ENCODE measurements at places on chromosomes 16 and 17.

DNA sequence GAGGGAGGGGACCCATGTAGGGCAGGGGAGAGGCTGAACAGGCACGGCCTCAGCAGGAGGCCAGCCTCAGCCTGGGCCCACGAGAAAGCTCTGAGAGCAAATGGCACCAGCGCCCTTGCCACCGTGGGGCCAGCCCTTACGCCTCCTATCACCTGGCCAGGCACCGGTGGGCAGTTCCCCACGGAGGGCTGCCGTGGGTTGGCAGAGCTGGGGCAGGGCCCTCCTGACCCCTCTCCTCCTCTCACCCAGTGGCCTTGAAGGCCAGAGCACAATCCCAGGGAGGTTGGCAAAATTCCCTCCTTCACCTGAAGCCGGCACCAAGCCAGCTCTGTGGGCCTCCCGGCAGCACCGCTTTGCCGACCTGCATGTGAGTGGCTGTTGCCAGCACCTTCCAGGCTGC is 53.1 kb upstream of the ENPP7 start:
- no peak for DNase-seq

DNA sequence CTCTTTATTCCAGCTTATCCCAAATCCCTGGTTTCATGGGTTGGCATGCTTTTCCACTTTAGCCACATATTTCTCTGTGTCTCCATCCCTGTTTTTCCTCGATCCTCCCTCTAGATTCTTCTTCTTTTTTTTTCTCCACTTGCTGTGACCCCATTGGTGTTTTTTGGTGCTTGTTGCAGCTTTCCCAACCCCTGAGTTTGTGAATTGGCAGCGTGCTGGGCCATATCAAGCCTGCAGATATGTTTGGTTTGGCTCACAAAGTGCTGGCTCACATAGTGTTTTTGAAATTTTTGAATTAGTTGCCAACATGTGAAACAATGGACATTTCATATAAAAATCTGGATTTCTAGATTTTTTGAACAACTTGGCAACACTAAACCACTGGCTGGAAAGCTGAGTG is 8.8 kb downstream of the GPR139 start:
- no peak for DNase-seq

DNA sequence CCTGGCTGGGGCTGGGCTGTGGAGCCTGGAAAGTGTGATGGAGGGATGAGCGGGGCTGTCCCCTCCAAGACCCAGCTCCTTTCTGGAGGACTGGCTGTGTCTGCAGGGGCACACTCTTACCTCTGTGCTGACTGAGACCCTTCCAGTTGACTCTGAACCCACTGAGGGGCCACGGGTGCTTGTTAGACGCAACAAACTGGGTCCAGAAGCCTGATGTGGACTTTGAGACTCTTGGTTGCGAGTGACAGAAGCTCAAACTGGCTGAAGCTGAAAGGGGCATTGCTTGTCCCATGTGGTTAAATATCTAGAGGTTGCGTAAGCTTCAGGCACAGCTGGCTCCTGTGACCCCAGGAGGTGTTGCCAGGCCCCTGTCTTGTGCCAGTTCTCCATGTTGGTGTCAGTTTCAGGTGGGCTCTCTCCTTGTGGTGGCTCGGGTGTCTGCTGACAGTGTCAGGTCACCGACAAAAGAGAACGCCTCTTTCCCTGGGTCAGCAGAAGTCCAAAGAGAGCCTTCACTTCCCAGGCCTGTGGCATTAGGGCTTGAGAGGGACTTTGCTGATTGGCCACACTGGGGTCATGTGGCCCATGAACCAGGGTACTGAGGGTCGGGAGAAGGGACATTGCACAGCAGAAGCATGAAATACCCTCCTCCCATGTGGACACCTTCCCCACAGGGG is 16.7 kb downstream of the ADCY7 start:
- DNase-seq: no peak

DNA sequence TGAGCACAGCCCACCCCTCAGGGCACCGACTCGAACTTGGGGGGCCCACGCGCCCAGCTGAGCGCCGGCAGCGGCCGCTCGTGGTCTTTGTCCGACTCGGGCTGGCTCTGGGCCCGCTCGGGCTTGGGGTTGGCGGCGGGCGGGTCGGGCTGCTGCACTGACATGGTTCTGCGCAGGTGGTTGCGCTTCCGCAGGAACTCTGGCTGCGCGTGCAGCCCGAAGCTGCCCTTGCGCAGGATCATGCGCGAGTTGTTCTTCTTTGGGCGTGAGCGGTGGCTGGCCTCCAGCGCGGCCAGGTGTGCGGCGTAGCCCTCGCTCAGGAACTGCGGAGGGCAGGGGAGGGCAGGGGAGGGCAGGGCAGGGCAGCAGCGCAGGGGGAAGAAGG is 11.1 kb downstream of the PIMREG start:
- DNase-seq: no peak

GRCh38 chr16:53528797-53529196 is 25.8 kb upstream of the AKTIP start:
- DNase-seq: no peak

- DNase-seq: no peak
These were observed 30.2 kb upstream of the GUCY2D start for GRCh38 chr17:7972131-7972785.

GRCh38 chr17:40702271-40702670 is 1.3 kb downstream of the KRT24 start:
- no peak for DNase-seq

- no peak for DNase-seq
These were observed 68.8 kb downstream of the CEP112 start for GRCh38 chr17:66123163-66123562.

GRCh38 chr16:82776470-82777146 is 149.8 kb downstream of the CDH13 start:
- no peak for DNase-seq

DNA sequence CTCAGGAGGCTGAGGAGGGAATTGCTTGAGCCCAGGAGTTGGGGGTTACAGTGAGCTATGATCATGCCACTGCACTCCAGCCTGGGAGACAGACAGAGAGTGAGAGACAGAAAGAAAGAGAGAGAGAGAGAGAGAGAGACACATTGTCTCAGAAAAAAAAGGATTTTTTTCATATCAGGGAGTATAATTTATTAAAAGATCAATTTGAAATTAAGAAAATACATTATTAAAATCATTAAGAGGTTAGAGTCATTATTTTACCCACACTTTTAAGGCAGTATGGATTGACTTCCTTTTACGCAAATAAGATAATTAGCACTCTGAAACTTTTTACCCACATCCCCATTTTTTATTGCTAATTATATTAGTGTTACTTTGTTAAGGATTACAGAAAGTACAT is 804.3 kb downstream of the CDH11 start:
- DNase-seq: no peak

DNA sequence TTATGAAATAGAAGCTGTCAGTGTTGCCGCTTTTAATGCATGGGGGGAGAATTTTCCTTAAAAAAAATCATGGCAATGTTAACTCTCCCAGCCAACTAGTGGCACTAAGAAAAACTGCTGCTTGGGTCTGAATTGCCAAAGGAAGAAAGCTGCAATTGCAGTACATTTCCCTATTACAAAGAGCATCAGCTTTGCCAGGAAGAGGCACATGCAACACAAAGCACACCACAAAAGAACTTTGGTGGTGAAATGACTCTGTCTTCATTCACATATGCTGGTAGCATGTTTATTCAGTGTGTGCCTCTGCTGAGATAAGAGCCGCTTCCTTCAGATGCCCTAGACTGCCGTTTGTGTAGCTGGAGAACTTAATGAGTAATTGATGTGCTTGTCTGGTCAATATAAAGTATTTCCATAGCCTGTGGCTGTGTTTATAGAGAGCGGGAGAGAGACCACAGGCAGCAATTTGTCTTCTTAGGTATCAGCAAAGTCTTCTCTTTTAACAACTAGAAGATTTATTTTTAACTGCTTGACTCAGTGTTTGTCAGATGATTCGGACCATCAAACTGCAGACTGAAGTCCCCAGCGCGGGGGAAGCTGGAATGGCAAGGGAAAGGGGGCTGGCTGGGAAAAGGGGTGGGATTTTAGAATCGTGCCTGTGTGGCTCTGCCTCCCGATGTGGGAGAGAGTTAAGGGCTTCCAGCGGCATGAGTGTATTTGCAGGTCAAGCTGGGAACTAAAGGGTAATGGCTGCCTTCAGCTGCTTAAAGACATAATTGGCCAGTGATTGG is 115.1 kb downstream of the MRTFB start:
- DNase-seq: peak; percentile 38

GRCh38 chr17:51085150-51085805 is 35.4 kb downstream of the SPAG9 start:
- no peak for DNase-seq

DNA sequence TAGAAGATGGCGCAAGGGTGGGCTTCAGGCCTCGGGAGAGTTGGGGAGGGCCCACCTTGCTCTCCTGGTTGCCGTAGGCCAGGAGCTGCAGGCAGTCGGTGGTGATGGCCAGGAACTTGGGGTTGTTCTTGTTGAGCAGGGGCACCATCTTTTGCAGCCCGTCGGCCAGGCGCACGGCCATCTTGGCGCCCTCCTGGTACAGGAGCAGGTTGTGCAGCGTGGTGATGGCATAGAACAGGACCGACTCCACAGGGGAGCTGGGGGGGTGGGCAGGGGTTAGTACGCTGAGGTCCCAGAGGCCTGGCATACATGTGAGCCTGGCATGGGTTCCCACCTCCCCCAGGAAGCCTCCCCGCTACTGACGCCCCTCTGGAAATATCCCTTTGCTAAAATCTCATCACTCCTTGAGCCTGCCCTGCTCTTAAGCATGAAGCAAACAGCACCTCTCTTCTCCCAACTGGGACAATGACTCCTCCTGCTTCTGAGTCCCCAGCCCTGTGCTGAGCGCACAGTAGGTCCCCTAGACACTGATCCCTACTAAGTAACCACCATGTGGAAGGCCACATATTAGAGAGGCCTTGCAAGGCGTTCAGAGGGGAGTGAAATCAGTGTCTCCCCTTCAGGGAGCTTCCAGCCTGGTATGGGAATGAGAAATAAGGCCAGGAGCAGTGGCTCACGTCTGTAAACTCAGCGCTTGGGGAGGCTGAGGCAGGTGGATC is 19.0 kb downstream of the JUP start:
- DNase-seq: no peak

DNA sequence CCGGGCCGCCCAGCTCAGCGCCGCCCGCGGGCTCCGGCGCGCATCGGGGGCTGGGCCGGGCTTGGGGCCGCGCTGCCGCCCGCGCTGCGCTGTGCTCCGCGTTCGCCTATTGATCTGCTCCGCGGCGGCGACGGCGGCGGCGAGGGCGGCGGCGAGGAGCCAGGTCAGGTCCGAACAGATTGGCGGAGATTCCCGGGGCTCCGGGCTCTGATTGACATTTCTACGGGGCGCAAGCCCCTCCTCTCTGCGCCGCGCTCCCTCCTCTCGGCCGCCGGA is 559 bp downstream of the IRX3 start:
- no peak for DNase-seq

GRCh38 chr17:42407289-42407836 is 15.7 kb downstream of the CAVIN1 start:
- DNase-seq: no peak

- no peak for DNase-seq
These were observed 7.8 kb downstream of the HSPB9 start for GRCh38 chr17:42130310-42130936.

DNA sequence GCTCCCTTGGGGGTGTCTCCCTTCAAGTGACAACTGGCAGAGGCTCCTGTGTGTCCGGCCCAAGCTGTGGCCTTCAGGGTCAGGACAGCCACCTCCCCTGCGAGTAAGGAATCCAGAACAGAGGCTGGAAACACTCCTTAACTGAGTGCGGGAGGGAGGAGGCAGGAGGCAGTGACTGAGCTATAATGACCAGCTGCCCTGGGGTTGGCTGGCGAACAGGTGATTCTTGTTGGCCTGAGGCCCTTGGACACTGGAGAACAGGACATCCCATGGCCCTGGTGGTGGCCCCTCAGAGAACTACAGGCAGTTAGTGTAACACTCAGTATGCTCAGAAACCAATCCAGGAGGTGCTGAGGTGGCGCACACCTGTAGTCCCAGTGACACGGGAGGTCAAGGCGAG is 9.4 kb upstream of the SNAI3 start:
- no peak for DNase-seq

GRCh38 chr17:36130346-36130745 is 26.7 kb downstream of the CCL4 start:
- no peak for DNase-seq

GRCh38 chr16:83994087-83994486 is 26.0 kb downstream of the NECAB2 start:
- DNase-seq: no peak

DNA sequence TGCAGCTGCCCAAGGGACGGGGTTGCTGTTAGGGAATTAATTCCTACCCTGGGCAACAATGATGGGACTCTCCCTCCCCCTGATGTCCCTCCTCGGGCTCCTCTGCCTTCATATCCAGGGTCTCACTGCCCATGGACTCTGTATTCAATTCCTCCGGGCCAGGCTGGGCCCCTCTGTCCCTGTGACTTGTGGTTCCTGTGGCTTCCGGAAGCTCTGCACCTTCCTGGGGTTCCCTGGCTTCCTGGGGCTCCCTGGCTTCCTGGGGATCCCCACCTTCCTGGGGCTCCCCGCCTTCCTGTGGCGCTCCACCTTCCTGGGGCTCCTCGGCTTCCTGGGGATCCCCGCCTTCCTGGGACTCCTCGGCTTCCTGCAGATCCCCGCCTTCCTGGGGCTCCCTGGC is 35.2 kb downstream of the SRL start:
- DNase-seq: no peak

- DNase-seq: no peak
These were observed 128.5 kb downstream of the PARN start for GRCh38 chr16:14501331-14502255.

DNA sequence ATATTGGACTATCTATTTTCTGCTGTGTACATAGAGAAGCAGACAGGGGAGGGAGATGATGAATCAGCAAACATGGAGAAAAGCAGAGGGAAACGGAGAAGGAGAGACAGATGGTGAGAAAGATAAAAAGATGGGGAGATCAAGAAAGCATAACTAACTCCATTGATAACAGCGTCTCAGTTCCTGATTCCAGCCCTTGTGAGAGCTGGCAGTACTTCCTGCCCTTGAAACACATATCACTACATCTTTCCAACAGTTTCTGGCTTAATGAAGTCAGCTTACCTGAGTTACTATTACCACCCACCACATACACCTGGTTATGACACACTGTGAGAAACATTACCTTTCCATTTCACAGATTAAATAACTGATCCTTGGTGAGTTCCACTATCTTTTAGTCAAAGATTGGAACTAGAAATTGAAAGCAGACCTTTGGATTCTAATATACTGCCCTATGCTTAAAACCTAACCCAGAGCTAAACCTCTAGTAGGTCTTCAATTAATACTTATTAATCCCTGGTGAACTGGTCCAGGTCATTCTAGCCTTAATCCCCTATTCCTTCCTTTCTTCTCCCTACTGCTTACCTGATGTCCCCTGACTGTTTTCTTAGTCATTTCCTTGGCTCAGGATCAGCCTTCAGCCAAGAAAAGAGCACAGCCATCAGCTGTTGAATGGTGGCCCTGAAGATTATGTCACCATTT is 346.6 kb upstream of the CCL2 start:
- DNase-seq: no peak

DNA sequence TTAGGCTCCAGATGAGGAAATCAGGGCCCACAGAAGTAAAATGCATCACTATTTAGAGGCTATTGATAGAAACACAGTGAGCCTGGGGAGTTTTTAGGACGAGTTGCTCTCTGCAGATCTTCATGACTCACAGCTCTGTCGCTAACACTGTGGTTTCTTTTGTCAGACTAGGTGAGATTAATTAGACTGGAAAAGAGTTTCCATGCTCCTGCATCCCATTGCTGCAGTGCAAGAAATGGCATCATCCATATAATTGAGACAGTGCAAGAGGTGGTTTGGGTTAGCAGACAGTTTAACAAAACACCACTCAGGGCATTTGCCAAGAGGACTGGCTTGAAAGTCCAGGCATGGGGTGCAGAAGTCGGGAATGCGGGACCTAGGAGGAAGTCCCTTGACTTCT is 198.8 kb upstream of the CACNG5 start:
- DNase-seq: no peak

- DNase-seq: no peak
These were observed 173.8 kb upstream of the RPH3AL start for GRCh38 chr17:526425-526824.
